Stimulated activated CD4-positive, alpha-beta T cell treated with anti-CD3 and anti-CD28 coated beads, Interleukin-1b, Interleukin-23, amount 100 ng/mL, for 1 hour (primary cell): ENCODE measurements at places on chromosomes 11 and 22.
A peak's percentile ranks its signal among the peaks of the same experiment; 100 is the strongest.

DNA sequence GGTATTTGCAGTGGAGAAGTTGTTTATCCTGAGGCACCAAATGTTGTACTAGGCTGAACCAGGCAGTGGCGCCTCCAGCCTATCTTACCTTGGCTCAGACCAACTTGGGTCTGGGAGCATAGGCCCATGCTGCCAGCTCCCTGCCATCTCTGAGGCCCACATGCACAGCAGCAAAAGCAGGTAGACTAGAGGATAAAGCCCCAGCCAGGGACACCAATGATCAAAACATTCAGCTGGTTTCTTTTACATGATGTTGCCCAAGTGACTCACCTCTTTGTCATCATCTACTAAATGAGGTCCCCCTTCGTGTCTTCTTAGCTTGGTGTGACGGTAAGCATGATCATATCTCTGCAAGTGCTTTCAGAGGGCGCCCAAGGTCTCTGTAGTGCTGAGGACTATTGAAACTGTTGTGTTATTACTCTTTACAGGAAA lies 112.1 kb upstream of the DRD2 start:
- DNase-seq: no peak

DNA sequence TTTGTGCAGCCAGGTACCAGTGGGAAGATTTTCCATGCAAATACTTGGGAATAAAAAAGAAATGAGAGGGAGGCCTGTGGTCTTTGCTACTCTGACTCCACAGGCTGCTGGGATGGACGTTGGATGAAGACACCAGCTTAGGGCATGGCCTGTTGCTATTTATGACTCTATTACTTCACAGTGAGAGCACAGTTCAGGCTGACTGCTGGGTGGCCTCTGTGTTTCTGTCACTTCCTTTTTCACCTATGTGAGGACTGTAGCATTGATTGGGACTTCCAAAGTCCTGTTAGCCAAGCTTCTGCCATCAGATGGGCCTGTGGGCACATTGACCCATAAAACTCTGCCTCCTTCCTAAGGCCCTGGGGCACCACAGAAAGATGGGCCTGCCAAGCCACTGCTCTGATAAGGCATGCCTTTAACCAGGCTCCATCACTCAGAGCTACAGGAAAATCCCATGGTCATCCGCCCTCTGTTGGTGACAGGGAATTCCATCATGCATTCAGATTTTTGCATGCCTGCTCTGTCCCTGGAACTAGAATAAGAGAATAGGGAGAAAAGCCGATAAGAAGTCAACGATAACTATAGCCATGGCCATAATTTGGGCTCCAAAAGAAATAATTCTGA lies 64.6 kb downstream of the KCNJ1 start:
- DNase-seq: no peak

DNA sequence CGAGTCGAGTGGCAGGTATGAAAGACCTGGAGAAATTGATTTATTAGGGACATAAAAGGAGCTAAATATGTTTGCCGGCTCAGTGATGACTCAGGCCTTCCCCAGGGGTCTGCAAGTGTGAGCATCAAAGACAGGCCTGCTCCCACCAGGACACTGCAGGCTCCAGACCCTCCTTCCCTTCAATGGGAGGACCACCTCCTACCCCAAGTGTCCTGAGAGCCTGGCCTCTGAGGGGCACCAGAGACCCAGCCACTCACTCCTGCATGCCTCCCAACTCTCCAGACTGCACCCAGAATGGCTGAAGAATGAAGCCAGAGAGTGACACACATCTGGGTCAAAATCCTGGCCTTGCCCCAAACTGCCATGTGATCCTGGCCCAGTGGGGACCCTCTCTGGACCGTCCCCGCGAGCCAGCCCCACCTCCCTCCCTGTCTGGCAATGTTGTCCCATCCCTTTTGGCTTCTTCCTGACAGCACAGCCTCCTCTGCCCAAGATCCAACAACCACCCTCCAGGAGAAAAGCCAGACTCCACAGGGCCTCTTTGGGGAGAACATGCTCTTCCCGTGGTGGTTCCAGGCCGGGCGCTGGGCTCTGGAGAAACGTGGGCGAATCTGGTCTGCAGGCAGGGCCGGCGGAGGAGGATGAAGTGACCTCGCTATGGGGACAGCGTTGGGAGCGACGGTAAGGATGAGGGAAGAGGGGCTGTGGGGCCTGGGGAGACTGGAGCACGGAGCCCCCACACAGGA lies 36.2 kb downstream of the CYTH4 start:
- no peak for DNase-seq

DNA sequence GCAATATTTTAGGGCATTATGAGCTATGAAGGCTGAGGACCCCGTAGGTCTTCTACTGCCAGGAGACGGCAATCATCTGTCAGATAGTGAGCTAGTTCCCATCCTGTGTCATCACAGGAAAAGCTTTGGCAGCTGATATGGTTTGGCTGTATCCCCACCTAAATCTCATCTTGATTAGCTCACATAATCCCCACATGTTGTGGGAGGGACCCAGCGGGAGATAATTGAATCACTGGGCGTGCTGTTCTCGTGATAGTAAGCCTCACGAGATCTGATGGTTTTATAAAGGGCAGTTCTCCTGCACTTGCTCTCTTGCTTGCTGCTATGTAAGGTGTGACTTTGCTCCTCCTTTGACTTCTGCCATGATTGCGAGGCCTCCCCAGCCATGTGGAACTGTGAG lies 18.1 kb downstream of the CSRP3 start:
- no peak for DNase-seq

DNA sequence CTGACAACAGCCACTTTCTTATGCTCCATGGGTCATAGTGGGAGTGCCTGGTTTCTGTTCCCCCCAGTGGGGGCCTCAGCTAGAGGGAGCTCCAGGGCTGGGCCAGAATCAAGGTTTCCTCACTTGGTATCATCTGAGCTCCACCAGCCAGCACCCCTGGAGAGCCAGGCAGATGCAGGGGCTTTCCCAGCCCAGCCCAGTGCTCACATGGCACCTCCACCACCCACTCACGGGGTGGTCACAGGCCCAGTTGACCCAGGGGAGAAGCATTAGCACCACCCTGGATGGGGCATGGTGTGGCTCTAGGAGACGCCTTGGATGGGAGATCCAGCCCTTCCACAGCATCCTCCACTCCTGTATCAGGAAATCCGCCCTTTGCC lies 24.1 kb upstream of the WNT7B start:
- DNase-seq: no peak

DNA sequence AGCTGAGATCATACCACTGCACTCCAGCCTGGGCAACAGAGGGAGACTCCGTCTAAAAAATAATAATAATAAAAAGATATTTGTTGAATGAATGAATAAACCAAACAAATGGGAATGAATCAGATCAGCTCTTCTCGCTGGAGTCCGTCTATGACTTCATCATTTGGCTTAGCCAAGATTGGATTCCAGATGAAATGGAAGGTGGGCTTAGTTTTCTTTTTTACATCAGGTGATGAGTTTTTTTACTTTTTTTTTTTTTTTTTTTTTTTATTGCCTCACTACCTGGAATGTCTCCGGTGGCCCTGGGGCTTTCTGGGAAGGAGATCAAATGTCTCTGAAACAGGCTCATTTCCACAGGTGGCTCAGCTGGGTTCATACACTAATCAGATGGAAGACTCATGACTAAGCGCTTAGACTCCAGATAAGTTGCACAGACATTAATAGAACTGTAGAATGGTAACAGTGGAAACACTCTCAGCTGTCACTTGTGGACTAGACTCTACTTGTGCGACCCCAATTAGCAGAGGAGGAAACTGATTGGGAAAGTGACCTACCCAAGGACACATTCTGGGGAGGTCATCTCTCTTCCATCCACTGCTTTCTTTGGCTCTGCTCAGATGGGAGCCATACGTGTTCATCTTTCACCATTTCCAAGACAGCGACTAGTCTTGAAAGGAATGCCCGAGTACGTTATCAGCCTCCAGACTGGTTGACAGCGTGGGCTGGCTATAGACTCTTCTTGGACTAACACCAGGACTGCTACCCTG lies 20.5 kb upstream of the RBFOX2 start:
- no peak for DNase-seq

GRCh38 chr11:67438158-67438902 lies 848 bp upstream of the PTPRCAP start:
- DNase-seq: peak; percentile 45

DNA sequence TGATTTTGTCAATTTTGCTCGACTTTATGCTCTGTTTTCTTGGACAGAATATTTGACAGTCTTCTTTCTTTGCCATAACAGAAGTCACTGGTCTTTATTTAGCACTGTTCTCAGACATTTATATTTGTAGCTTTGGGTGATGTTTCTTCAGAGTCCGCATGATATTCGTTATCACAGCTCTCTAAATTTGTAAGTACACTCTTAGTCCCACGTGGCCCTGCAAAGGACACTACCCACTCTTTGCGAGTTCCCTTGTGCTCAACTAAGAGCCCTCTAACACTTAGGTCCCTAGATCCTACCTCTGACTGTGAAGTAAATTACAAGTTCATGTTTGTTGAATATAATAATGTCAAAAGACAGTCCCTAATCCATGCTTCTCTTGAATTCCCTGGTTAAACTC lies 651.9 kb downstream of the NTM start:
- no peak for DNase-seq

- no peak for DNase-seq
These were observed 500.7 kb downstream of the LRRC4C start for GRCh38 chr11:40958707-40959106.

DNA sequence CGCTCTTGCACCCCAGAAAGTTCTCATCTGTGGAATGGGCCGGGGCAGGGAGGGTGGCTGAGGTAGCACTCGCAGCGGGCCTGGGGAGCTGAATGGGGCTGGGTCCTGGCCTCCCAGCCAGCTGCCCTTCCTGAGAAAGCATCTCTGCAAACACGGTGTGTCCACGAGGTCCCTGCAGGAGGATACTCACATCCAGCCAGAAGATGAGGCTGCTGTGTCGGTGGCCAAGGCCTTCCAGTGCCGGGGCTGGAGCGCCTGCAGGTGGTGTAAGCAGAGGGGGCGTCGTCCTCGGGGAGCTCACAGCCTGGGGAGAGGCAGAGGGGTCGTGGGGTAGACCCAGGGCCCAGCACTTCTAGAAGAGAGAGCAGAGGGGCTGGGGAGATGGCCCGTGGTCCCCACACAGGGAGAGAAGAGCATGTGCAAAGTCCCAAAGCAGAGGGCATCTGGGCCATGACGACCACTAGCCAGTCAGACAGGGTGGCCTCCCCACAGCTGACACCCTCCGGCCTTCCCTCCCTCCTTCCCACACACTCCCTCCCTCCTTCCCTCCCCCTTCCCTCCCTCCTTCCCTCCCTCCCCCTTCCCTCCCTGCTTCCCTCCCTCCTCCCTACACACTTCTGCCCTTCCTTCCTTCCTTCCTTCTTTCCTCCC lies 97.9 kb downstream of the WNT7B start:
- DNase-seq: no peak

GRCh38 chr11:96045622-96046456 lies 121.9 kb upstream of the MTMR2 start:
- no peak for DNase-seq
